Endodermal cell (in vitro differentiated cells): ENCODE measurements at places on chromosomes 5 and 9. TPM values are rescaled to one million over a fixed set of nuclear protein-coding genes. Genes with fewer than 3 reads are reported as not detected.

The TMEM174 gene
- not detected in 2 replicates for total RNA-seq

The SPAG8 gene
- total RNA-seq, result 1.2 to 1.9 TPM (median 1.7 TPM) in 3 replicates

The UBLCP1 gene
- 17.1 to 44.9 TPM (median 44.4 TPM) in 3 replicates for total RNA-seq

The PELO gene
- 10.2 and 13.4 TPM in 2 replicates for total RNA-seq

The NCS1 gene
- total RNA-seq, result 40.6 and 42.9 TPM in 2 replicates
